ENCODE measurements at places on chromosomes 1 and 21.

DNA sequence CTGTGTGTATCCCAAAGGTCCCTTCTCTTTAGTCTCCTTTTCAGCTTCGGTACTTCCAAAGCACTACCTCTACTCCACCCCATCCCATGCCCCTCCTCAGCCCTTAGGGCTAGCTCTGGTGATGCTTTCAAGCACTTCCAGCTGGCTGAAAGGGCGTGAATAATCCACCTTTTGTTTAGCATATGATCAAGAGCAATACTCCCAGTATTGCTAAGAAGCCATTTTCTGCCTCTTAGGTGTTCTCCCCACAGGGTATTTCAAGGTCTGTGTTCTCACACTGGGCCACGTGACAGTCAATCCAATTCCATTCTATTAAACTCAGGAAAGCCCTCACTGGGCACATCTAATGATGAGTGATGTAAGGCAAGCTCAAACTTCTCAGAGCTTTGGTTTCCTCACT is 298.5 kb upstream of the PROX1 start:
- DNase-seq, result no peak

DNA sequence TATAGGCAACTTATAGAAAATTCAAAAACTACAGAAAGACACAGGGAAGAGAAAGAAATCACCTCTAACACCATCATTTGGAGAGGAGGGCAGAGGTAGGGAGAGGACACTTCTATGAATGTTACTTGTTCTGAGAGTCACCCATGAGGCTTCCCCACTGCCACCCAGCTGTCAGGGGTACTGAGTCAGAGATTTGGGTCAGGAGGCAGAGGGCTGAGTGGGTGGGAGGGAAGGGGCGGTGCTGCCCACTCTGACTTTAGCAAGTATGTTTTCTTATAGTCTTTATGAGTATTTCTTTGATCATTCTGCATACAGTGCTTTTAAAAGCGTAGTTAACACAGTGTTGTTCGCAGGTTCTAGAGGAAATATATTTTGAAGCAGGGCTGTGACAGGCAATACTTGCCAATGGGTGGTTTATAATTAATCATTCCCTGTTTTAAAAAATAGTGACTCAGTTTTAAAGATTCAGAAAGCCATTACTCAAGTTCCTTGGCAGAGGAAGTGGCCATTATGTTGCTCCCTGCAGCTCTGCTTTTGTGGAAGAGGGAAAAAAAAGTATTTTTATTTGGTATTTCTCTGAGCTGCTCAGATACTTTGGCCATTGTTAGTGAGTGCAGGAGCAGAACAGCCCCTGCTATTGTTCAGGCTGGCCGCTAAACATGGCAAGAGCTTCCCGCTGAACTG is 18.3 kb downstream of the IL6R start:
- DNase-seq, result no peak

- DNase-seq, result no peak
Measured at GRCh38 chr21:26170471-26171257, at the start of gene APP. Gene APP, minus strand, starts transcription at chr21:26170770. Its CDS starts 150 bp downstream, at chr21:26170620.

GRCh38 chr1:67261680-67262079 is 46.0 kb upstream of the IL12RB2 start:
- no peak for DNase-seq

GRCh38 chr1:66535061-66535460 is 1.1 kb downstream of the SGIP1 start:
- no peak for DNase-seq

- DNase-seq, result no peak
Measured at GRCh38 chr1:220123889-220124288, 30.0 kb downstream of the IARS2 start.

DNA sequence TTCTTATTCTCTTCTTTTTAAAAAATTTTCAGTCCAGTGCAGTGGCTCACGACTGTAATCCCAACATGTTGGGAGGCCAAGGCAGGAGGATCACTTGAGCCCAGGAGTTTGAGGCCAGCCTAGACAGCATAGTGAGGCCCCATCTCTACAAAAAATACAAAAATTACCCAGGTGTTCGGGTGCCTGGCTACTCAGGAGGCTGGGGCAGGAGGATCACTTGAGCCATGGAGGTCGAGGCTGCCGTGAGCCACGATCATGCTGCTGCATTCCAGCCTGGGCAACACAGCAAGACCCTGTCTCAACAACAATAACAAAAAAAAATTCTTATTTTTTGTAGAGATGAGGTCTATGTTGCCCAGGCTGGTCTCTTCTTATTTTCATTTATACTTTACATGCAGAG is 7.9 kb downstream of the PLA2G2D start:
- no peak for DNase-seq

GRCh38 chr1:2213576-2214505 is 14.3 kb upstream of the SKI start:
- DNase-seq, result no peak
